Hematopoietic multipotent progenitor cell (in vitro differentiated cells): ENCODE measurements at places on chromosomes 16 and 17. TPM values are rescaled to one million over a fixed set of nuclear protein-coding genes. Genes with fewer than 3 reads are reported as not detected.

MYH3 gene
- 1.6 TPM for total RNA-seq

DNA sequence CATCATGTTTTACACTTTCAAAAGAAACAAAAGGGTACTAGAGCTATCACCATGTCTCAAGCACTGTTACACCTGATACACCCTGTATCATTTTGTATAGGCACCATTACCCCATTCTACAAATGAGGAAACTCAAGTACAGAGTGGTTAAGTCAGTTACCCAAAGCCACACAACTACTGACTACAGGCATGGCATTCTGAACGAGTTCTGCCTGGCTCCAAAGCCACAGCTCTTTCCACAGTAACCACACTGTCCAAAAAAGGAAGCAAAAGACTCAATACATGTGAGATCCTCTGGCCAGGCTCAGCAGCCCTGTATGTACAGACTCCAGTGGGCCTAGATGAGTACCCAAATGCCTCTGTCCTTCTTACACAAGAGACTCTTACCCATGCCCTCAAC, 4.7 kb downstream of the DYNC1LI2 start:
- DNase-seq: peak; percentile 53

DNA sequence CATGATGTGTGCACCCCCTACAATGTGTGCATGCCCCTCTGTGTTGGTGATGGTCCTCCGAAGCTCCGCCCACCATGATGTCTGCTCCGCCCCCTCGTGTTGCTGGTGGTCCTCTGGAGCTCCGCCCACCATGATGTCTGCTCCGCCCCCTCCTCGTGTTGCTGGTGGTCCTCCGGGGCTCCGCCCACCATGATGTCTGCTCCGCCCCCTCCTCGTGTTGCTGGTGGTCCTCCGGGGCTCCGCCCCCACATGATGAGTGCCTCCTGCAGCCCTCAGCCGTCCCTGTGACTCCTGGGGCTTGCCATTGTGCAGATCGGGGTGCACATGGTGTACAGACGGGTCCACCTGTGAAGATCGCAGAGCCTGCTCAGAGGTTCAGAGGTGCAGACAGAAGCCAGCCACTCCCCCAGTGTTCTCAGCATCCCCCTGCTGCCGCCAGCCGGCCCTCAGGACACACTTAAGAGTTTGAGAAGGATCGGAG, 129.1 kb upstream of the CHMP6 start:
- no peak for DNase-seq

GRCh38 chr16:60091529-60091928, 1357.4 kb upstream of the GOT2 start:
- DNase-seq: no peak

TPPP3 gene
- 5.1 TPM for total RNA-seq

- DNase-seq: no peak
Observed at GRCh38 chr17:12613566-12613965, 52.1 kb upstream of the MYOCD start.

DNA sequence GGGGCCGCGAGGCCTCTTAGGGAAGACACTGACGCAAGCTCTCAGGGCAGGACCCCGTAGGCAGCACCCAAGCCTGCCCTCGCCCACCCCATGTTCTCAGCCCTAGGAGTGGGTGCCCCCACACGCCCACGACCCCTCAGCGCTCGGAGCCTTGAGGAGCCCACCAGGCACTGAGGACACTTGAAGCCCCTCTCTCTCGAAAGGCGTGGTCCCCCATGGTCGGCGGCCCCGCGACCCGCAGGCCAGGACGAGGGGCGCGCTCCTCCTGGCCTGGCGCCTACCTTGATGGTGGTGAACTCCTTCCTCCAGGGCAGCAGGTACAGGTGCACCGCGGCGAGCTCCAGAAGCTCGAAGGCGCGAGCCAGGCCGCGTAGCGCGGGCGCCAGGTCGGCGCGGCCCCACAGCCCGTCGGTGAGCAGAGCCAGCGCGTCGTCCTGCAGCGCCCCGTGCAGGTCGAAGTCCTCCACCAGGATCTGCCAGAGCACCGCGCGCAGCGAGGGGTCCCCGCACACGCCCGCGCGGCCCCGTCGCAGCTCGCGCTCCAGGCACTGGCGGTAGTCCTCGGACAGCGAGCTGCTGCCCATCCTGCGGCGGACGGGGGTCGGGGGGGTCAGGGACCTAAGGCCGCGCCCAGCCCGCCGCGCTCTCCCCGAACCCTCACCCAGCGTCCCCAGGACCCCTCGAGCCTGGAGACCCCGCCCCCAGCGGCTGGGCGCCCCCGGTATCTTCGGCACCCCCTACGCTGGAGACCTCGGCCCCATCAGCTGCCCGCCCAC, 668 bp downstream of the SPATA2L start:
- peak; percentile 54 for DNase-seq

PLA2G10 gene
- total RNA-seq: not detected

DNA sequence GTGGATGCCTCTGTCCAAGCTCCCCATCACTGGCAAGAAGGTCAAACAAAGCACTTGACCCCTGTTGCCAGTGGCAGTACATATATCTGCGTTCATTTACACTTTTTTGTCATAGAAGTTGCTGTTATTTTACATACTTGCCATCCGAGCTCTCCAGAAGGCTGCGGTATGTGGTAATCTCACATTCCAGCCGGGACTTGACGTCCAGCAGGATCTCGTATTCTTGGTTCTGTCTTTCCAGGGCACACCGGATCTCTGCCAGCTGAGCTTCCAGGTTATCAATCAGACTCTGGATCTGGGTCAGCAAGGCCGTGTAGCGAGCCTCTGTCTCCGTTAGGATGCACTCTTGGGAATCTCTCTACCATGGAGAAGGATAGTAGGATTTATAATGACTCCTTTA, 6.6 kb downstream of the KRT39 start:
- DNase-seq: no peak

DNA sequence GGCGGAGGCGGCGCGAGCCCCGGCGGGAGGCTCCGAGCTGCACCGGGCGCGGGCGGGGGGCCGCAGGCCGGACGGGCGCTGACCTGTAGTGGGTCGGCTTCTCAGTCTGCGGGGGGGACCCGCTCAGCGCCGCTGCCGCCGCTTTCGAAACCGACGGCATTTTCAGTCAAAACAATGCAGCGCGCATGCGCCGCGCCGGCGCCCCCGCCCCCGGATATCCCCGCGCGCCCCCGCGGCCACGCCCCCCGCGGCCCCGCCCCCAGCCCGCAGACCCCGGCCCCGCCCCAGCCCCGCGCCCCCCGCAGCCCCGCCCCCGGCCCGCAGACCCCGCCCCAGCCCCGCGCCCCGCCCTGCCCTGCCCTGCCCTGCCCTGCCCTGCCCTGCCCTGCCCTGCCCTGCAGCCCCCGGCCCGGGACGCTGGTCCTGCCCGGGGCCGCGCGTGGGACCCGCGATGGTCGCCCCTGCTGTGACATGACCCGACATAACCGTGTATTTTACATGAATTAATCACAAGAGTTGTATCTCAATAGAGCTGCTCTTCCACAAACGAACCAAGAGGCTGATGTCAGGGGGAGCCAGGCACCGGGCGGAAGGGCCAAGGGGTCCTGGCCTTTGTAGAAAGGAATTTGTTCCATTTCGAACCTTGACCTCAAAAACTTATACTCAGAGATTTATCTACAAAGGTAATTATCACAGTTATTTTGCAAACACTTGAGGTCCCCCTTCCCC, at the start of gene UNKL:
Gene UNKL, minus strand, starts transcription at position 173 of the 729 bp plus-strand sequence. Its CDS starts 13 bp downstream, at position 160.
- peak; percentile 80 for DNase-seq

TIGD7 gene
- total RNA-seq: 5.7 TPM

DNA sequence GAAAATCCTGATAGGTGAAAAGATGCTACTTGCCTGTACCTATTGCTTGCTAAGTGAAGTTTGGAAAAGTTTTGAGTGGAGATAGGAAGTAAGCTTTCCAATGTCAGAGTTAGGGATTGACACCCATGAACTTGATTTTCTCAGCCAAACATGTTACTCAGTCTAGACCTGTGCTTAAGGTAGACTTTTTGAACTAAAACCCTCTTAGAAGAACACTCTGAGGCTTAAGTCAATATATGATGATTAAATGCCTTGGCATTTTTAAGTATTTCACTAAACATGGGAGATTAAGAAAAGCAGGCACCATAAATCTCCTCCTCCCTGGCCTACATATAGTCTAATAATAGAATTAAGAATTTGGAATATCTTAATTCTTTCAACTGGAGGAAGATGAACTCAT, 785.6 kb upstream of the SOX9 start:
- no peak for DNase-seq

- no peak for DNase-seq
Observed at GRCh38 chr17:67696853-67697498, 20.8 kb upstream of the NOL11 start.
